Hypothalamus (tissue), 51 donors: ENCODE measurements at places on chromosomes 1 and 21.

GRCh38 chr1:42777852-42778251 is 6.9 kb upstream of the TMEM269 start:
- no peak for DNase-seq

DNA sequence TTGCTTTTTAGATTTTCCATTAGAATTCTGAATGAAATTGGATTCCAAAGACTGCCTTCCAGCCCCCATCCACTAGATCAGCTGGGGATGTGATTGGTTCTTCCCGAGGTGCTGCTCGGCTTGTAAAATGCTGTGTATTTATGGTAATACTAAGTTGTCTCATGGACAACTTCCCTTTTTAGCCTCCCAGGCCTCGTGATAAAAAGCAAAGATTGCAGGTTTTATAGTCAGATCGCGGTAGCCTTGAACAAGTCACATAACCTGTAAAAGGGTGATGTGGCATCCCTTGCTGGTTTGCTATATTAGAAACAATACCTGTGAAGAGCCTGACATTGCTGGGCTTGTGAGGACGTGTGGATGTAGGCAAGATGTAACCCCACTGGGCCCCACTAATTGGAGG is 10.4 kb downstream of the MUL1 start:
- DNase-seq, result no peak

GRCh38 chr1:49051647-49052046 is 275.0 kb upstream of the BEND5 start:
- DNase-seq, result no peak

GRCh38 chr1:91535441-91535840 is 34.8 kb downstream of the CDC7 start:
- no peak for DNase-seq

- DNase-seq, result no peak
These were observed 48.5 kb upstream of the PBX1 start for GRCh38 chr1:164510435-164510834.

- DNase-seq, result no peak
These were observed 253.1 kb upstream of the USP24 start for GRCh38 chr1:55468142-55468795.

GRCh38 chr1:172640111-172640510 is 18.8 kb upstream of the FASLG start:
- no peak for DNase-seq

GRCh38 chr1:91682882-91683597 is 182.4 kb downstream of the CDC7 start:
- DNase-seq, result no peak

GRCh38 chr1:66623812-66624211 is 89.9 kb downstream of the SGIP1 start:
- DNase-seq, result no peak

DNA sequence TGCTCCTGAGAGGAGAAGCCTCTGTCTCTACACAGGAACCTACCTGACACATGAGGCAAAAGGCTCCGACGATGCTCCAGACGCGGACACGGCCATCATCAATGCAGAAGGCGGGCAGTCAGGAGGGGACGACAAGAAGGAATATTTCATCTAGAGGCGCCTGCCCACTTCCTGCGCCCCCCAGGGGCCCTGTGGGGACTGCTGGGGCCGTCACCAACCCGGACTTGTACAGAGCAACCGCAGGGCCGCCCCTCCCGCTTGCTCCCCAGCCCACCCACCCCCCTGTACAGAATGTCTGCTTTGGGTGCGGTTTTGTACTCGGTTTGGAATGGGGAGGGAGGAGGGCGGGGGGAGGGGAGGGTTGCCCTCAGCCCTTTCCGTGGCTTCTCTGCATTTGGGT is 3.9 kb upstream of the ACKR1 start:
- no peak for DNase-seq

- no peak for DNase-seq
These were observed 67.5 kb downstream of the SYT2 start for GRCh38 chr1:202642619-202643291.

GRCh38 chr1:81690676-81691453 is 109.9 kb upstream of the ADGRL2 start:
- DNase-seq, result no peak

DNA sequence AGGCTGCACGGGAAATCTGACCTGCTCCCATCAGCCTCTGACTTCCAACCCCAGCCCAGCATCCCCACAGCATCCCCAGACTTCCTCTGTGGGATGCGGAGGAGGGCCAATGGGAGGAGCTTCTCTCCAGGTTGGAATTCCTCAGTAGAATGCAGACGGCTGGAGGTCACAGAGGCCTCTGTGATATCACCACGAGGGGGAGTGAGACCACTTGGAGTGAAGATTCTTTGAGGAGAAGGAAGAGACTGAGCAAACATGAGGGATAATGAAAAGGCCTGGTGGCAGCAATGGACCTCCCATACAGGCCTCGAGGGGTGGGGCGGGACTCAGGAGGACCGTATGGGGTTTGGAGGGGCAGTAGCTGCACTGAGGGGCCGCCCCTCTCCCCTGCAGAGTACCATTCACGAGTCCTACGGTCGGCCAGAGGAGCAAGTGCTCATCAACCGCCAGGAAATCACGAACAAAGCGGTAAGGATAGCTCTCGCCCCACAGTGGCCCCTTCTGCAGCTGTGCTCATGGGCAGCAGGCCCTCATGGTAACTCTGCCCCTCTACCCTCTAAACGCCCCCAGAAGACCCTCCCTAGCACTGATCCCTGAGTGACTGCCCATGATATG is at the start of gene CATSPER4:
TSS of gene CATSPER4 (plus strand) at position 230 of the 615 bp plus-strand sequence. CDS start at position 256, 26 bp downstream.
- peak; percentile 5 for DNase-seq

DNA sequence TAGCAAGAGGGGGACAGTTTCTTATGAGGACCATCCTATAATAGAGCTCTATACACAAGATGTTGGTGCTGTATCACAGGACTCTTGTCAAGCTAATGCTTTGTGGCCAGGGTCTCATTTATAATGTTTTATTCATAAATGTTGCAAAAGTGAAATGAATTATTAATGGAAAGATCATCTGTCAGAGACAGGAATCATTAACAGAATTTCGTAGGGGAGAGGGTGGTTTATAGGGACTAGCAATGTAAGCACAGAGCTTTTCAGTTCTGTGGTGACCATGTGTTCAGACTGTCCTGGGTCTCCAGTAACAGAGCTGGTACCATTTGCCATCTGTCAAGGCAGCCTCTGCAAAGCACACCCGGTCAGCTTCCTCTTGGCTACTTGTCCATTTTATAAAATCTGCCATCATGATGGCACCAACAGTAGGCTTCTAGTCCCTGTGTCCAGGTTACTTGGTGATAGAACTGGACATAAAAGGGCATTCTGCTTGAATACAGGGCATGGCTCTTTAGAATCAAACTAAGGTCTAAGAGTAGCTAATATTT is 36.2 kb downstream of the LPAR3 start:
- DNase-seq, result no peak

GRCh38 chr1:226868726-226869125 is 1.7 kb upstream of the PSEN2 start:
- no peak for DNase-seq
